Activated CD8-positive, alpha-beta T cell treated with anti-CD3 and anti-CD28 coated beads, Interleukin-2, amount 10 ng/mL, durations not matched to agents 7 days and 5 days (primary cell): ENCODE measurements at places on chromosomes 3 and 15. TPM values are rescaled to one million over a fixed set of nuclear protein-coding genes. Genes with fewer than 3 reads are reported as not detected.

- DNase-seq, result peak; percentile 64
Measured at GRCh38 chr3:50674349-50675178, at the start of gene DOCK3. Gene DOCK3 (plus strand): TSS chr3:50674927. CDS start chr3:50675264, 337 bp downstream.

- no peak for DNase-seq
Measured at GRCh38 chr3:170598091-170598502, 12.2 kb upstream of the SLC7A14 start.

The CYP1A1 gene
- 4.7 TPM for total RNA-seq

GRCh38 chr3:36132214-36132613, 248.1 kb upstream of the STAC start:
- no peak for DNase-seq

- DNase-seq, result no peak
Measured at GRCh38 chr3:194715022-194715800, 29.5 kb downstream of the FAM43A start.

GRCh38 chr3:41222501-41222900, 23.2 kb downstream of the CTNNB1 start:
- no peak for DNase-seq

- no peak for DNase-seq
Measured at GRCh38 chr15:90718232-90718631, 1.1 kb downstream of the BLM start.

GRCh38 chr15:87099916-87100315, 1020.2 kb downstream of the AGBL1 start:
- no peak for DNase-seq

- no peak for DNase-seq
Measured at GRCh38 chr3:32872487-32873382, 54.9 kb downstream of the TRIM71 start.

The PPP1R14D gene
- total RNA-seq, result not detected

The PEAK1 gene
- total RNA-seq, result 30.7 TPM

DNA sequence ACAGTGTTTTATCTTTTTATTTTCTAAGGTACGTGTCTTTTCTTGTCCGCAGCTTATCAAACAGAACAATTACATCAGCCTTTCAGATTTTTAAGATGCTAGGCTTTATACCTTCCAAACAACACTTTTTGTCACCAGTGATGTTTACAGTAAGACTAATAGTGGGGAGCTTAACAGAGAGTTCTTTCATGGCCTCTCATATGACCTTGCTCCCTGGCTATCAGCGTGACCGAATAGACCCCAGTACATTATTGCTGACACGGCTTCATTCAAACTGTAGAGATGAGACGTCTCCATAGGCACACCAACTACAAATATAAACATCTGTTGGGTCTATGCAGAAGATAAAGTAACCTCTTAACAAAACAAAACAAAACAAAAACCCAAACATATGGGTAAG, 477.6 kb upstream of the KCNMB2 start:
- DNase-seq, result no peak

DNA sequence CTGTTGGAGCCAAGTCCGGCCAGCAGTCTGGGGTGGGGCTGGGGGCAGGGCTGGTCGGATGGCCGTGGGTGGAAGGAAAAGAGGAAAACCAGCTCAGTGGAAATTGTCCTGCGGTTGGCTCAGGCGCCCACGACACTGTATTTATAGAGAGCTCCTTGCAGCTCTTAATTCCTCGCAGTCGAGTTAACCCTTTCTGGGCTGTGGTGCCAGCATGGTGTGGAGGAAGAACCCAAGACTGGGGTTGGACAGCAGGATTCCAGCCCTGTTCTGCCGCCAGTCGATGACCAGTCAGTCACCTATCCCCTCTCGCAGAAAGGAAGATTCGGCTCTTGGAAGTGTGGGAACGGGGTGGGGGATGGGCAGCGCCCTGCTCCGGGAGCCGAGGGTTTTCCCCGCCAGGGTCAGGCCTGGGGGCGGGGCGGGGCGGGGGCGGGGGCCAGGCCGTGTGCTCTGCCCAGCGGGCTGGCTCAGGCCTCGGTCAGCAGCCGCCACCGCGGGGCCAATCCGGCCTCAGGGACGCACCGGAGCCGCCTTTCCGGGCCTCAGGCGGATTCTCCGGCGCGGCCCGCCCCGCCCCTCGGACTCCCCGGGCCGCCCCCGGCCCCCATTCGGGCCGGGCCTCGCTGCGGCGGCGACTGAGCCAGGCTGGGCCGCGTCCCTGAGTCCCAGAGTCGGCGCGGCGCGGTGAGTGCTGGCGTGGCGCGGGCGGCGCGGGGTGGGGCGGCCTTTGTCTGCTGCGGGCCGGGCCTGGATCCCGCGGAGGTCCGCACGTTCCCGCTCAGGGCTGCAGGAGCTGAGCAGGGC, at the start of gene CD276:
Gene CD276, plus strand, starts transcription at position 607 of the 804 bp plus-strand sequence. CDS start 15,257 bp downstream, outside the sequence.
- peak; percentile 20 for DNase-seq

- DNase-seq, result no peak
Measured at GRCh38 chr15:34739346-34739745, 15.5 kb downstream of the GJD2 start.

DNA sequence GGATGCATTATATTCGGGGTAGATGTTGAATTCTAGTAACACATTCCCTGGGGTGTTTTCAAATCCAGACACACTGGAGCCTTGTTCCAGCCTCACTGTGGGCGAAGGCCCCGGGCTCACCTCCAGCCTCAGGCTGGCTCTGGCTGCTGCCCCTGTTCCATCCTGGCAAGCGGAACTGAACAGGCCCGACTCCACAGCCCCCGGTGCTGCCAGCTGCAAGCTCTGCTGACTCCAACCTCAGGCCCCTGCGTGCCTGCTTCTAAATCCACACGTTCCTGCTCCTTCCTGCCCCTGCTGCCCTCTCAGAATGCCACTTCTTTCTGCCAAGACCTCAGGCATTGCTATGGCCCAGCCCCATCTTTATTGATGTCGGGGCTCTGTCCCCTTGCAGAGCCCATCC, 90.6 kb downstream of the LIPC start:
- no peak for DNase-seq

DNA sequence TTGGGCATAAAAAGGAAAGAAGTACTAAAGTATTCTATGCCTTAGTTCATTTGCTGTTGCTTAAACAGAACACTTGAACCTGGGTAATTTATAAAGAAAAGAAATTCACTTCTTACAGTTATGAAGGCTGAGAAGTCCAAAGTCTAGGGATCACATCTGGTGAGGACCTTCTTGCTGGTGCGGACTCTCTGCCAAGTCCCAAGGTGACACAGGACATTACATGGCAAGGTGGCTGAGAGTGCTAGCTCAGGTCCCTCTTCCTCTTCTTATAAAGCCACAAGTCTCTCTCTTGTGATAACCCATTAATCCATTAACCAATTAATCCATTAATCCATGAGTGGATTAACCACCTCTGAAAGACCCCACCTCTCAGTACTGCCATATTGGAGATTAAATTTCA, 3.1 kb upstream of the ZBTB38 start:
- DNase-seq, result no peak

The COL6A6 gene
- not detected for total RNA-seq

The SEMA7A gene
- total RNA-seq, result 16.1 TPM

- DNase-seq, result no peak
Measured at GRCh38 chr15:99930696-99931095, 197.5 kb upstream of the LYSMD4 start.

- DNase-seq, result no peak
Measured at GRCh38 chr15:61084472-61084871, 144.6 kb downstream of the RORA start.

GRCh38 chr3:147341727-147342126, 64.6 kb downstream of the ZIC4 start:
- no peak for DNase-seq
